ENCODE measurements at places on chromosomes 5 and 9. TPM values are rescaled to one million over a fixed set of nuclear protein-coding genes. Genes with fewer than 3 reads are reported as not detected.

The KIF4B gene
- 0.41 TPM for total RNA-seq

The OSMR gene
- 0.82 TPM for total RNA-seq

The FCN1 gene
- 0.82 TPM for total RNA-seq

The PDE6A gene
- not detected for total RNA-seq

The HMMR gene
- 2.9 TPM for total RNA-seq

The PPP3R2 gene
- 0.41 TPM for total RNA-seq

The WDR55 gene
- total RNA-seq = 12.6 TPM

The HRCT1 gene
- total RNA-seq = 0.82 TPM

The GHR gene
- total RNA-seq = 1.6 TPM
